ENCODE measurements at places on chromosomes 7 and 10. TPM values are rescaled to one million over a fixed set of nuclear protein-coding genes. Genes with fewer than 3 reads are reported as not detected.

DNA sequence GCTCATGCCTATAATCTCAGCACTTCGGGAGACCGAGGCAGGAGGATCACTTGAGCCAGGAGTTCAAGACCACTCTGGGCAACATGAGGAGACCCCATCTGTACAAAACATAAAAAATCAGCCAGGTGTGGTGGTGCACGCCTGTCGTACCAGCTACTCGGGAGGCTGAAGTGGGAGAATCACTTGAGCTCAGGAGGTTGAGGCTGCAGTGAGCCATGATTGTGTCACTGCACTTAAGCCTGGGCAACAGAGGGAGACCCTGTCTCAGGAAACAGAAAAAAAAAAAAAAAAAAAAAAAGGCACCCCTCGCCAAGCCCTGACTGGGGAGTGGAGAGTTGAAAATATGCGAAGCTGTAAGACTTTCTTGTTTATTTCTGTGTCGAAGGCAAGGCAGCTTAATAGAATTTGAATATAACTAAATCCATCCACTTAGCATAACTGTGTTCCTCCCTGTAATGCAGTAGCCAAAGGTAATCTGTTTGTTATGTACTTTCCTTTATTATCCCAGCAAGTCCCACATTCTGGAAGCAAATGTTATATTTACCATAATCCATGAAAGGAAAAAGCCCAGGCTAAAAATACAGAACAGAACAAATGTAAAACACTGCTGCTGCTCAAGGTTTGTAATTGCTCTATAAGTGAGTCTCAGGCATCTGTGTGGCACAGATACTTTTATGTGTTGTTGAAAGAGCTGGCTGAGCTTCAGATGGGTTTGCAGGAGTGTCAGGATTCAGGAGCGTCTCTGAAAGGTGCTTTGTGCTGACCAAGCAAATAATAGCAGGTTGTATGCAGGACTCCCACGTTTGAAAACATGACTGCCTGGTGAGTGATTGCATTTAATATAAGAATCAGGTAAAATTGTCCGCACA, 127.2 kb downstream of the CELF2 start:
- H3K27ac ChIP-seq = no peak overlapping the region
- H3K36me3 ChIP-seq = peaks cover 10% of the 10 kb centered on the region

GRCh38 chr7:127718340-127718679, 66.3 kb downstream of the SND1 start:
- no peaks in the 10 kb centered on the region for H3K27me3 ChIP-seq
- no peaks in the 10 kb centered on the region for H3K4me1 ChIP-seq
- no peak for DNase-seq
- no peak overlapping the region for H3K27ac ChIP-seq

GRCh38 chr10:110746254-110746826, 102.2 kb downstream of the RBM20 start:
- no peak overlapping the region for H3K4me3 ChIP-seq
- no peaks in the 10 kb centered on the region for H3K27me3 ChIP-seq
- H3K36me3 ChIP-seq = peaks cover 5% of the 10 kb centered on the region
- DNase-seq = peak; percentile 87
- no peak overlapping the region for H3K27ac ChIP-seq
- no peaks in the 10 kb centered on the region for H3K4me1 ChIP-seq

- no peaks in the 10 kb centered on the region for H3K4me1 ChIP-seq
- H3K4me3 ChIP-seq = no peak overlapping the region
- no peak for DNase-seq
- H3K36me3 ChIP-seq = no peaks in the 10 kb centered on the region
These were observed 172.6 kb downstream of the FGFR2 start for GRCh38 chr10:121425623-121426022.

GRCh38 chr10:72044417-72045041, 43.8 kb downstream of the SPOCK2 start:
- H3K36me3 ChIP-seq = no peaks in the 10 kb centered on the region
- H3K27ac ChIP-seq = no peak overlapping the region
- H3K4me1 ChIP-seq = no peaks in the 10 kb centered on the region
- H3K4me3 ChIP-seq = no peak overlapping the region

DNA sequence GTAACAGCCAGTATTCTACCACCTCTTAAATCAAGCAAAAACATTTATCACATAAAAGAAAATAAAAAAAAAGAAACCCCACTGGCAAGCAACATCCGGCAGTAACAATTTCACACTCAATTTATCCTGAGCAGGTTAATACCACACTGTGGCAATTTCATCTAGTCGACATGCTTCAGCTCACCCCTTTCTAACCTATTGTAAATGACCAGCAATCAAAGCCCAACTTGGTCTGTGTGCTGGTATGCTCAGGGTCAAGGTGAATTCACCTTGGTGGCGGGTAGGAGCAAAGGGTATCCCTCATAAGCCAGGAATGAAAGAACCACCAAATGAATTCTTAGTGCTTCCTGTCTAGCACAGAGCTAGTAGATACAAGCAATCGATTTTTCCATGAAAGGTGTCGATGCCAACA, 109.1 kb upstream of the AFAP1L2 start:
- no peak overlapping the region for H3K27ac ChIP-seq
- H3K4me3 ChIP-seq = no peak overlapping the region
- H3K4me1 ChIP-seq = no peaks in the 10 kb centered on the region
- DNase-seq = no peak
- no peaks in the 10 kb centered on the region for H3K27me3 ChIP-seq

DNA sequence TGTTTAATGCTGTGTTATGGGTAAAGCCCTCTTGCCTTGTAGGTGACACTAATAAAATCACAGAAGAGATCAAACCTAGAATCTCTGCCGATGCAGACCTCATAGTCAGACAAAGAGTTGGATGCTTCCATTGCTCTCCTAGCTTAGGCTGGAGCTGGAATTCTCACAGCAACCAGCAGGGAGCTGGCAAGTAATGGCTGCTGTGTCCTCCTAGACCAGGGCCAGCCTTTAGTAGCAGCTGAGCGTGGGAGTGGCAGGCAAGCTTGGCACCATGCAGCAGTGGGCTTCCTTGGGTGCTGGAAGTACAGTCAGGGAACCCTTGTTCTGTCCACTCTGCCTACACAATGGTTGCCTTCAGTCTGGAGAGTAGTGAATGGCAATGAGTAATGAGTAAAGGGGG, 598.3 kb upstream of the GALNT17 start:
- H3K27ac ChIP-seq = no peak overlapping the region
- no peaks in the 10 kb centered on the region for H3K27me3 ChIP-seq
- no peak overlapping the region for H3K4me3 ChIP-seq
- H3K36me3 ChIP-seq = no peaks in the 10 kb centered on the region
- no peaks in the 10 kb centered on the region for H3K4me1 ChIP-seq

DNA sequence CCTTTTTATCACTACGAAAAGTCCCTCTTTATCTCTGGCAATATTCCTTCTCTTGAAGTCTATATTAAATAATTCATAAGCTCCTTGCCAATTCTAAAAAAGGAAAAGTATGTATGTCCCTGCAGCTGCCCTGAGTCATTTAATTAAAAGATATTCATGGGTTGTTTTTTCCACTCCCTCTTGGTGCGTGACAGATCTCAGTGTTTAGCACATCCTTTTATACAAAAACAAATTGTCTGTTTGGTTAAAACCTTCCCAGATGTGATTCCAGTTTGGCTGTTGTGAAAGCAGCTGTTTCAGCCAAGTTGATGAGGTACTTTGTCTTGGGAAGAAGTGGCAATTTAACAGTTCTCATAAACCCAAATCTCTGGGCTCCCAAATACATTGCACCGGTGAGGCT, 33.8 kb upstream of the PRLHR start:
- no peaks in the 10 kb centered on the region for H3K27me3 ChIP-seq
- H3K36me3 ChIP-seq = no peaks in the 10 kb centered on the region
- H3K4me3 ChIP-seq = no peak overlapping the region
- DNase-seq = no peak

GRCh38 chr10:52777414-52777813, 4.8 kb upstream of the MBL2 start:
- no peak for DNase-seq
- no peaks in the 10 kb centered on the region for H3K27me3 ChIP-seq
- H3K27ac ChIP-seq = no peak overlapping the region
- H3K36me3 ChIP-seq = no peaks in the 10 kb centered on the region
- H3K4me1 ChIP-seq = no peaks in the 10 kb centered on the region

- H3K4me3 ChIP-seq = no peak overlapping the region
- no peaks in the 10 kb centered on the region for H3K36me3 ChIP-seq
- DNase-seq = peak; percentile 8
- no peaks in the 10 kb centered on the region for H3K27me3 ChIP-seq
- no peak overlapping the region for H3K27ac ChIP-seq
These were observed 172.7 kb downstream of the PTEN start for GRCh38 chr10:88036126-88036525.

DNA sequence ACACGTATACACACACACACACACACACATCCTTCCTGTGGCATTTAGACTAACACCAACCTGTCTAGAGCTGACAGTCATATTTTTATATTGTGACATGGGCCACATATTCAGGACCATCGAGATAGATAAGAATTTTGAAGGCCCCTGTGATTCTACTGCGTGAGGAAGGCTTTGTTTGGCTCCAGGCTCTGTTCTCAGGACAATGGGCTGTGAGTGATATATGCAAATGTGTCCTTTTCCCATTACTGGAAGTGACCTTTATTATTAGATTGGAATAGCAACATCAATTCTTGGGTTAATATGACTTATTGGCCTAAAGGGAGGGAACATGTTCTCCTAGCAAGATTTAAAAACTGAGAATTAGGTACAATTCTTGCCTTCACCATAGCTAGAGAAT, 156.1 kb downstream of the SPAG6 start:
- H3K4me3 ChIP-seq = no peak overlapping the region
- no peak for DNase-seq
- 0 out of 2 replicates have a peak, but pooled peaks cover 4% of the 10 kb centered on the region for H3K4me1 ChIP-seq
- H3K27ac ChIP-seq = no peak overlapping the region
- H3K36me3 ChIP-seq = no peaks in the 10 kb centered on the region

DNA sequence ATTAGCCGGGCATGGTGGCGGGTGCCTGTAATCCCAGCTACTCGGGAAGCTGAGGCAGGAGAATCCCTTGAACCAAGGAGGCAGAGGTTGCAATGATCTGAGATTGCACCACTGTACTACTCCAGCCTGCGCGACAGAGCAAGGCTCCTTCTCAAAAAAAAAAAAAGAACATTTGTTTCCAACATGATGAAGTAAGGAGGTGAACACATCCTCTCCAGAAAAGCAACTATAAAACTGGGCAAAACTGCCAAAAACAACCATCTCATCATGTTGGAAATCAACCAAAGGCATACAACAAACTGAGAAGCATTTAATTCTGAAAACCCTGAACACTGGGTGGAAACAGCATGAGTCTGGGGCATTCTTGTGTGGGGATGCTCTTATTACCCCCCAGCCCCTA, 14.3 kb downstream of the PRTFDC1 start:
- no peak overlapping the region for H3K27ac ChIP-seq
- no peak overlapping the region for H3K4me3 ChIP-seq
- H3K27me3 ChIP-seq = no peaks in the 10 kb centered on the region
- H3K36me3 ChIP-seq = no peaks in the 10 kb centered on the region
- H3K4me1 ChIP-seq = no peaks in the 10 kb centered on the region

- no peaks in the 10 kb centered on the region for H3K27me3 ChIP-seq
- H3K36me3 ChIP-seq = no peaks in the 10 kb centered on the region
- H3K4me1 ChIP-seq = no peaks in the 10 kb centered on the region
- H3K4me3 ChIP-seq = no peak overlapping the region
- DNase-seq = no peak
These were observed 48.8 kb upstream of the CHST15 start for GRCh38 chr10:124142006-124142739.

GRCh38 chr7:143318661-143319060, 2.8 kb downstream of the CLCN1 start:
- no peak overlapping the region for H3K4me3 ChIP-seq
- H3K27ac ChIP-seq = no peak overlapping the region
- H3K27me3 ChIP-seq = no peaks in the 10 kb centered on the region
- no peaks in the 10 kb centered on the region for H3K4me1 ChIP-seq

DNA sequence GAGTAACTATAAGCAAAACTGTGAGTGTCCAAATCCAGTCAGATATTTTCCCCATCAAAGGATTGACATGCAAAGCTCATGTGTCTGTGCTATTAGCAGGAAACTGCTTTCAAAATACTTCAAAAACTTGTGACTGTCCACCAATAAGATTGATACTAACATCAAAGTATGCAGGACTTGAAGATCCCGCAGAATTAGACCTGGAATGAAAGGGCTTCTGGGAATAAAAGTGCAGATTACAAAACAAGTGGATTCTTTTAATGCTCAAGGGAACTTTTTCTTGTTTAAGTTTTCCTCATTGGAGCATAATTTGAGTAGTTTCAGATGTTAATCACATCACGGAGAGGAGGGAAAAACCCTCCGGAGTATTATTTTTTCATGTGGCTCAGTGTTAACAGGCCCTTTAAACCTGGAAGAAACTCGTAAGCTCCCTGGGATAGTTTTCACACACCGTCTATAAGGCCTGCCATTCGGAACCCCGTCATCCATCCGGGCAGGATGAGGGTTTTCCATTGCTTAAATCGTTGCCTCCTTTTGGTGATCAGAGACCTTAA, 33.9 kb upstream of the MKX start:
- DNase-seq = no peak
- H3K27me3 ChIP-seq = no peaks in the 10 kb centered on the region

GRCh38 chr10:34710391-34710751, 104.7 kb downstream of the PARD3 start:
- no peaks in the 10 kb centered on the region for H3K36me3 ChIP-seq
- DNase-seq = no peak
- no peak overlapping the region for H3K4me3 ChIP-seq
- H3K27me3 ChIP-seq = no peaks in the 10 kb centered on the region

DNA sequence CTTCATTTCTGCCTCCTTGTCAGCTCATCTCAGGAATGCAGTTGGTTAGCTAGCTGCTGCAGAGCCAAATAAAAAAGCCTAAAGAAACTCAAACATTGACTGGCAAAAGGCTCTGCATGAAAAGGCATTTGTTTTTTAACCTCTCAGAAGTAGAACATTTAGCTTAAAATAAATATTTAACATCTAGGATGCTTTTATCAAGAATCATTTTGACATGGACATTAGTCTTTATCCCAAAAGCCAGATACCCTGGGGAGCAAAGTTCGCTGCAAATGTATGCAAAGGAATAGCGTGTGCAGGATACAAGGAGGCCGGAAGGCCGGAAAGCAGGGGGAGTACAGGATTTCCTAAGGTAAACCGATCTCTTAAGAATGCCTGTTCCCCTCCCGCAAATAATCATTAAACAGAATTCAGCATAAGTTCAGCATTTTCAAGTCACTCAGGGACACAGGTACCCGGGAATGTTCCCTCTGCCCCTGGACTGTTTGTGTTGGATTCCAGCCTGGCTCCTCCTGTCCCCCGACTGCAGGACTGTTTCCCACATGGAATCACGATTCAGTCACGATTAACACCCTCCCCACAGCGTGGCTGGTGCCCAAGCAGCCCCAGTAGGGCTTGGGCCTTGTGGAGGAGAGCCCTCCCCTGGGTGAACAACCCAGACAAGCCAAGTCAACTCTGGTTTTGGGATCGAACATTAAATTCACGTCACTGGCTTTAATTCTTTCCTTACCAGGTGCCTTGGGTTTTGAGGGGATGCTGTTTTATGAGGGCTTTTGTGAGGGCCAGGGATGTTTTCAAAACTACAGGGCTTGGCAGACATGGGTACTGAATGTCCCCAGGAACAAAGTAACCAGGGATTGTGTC, 97.8 kb downstream of the HIPK2 start:
- H3K4me3 ChIP-seq = no peak overlapping the region
- no peaks in the 10 kb centered on the region for H3K27me3 ChIP-seq
- H3K27ac ChIP-seq = no peak overlapping the region
- no peaks in the 10 kb centered on the region for H3K4me1 ChIP-seq
- DNase-seq = no peak

The C10orf67 gene
- total RNA-seq = 0.15 TPM

The FANK1 gene
- 0.42 TPM for total RNA-seq

The NPY gene
- 1.8 TPM for total RNA-seq

The C10orf90 gene
- total RNA-seq = 0.12 TPM

The HMX3 gene
- 0.12 TPM for total RNA-seq

The EVX1 gene
- not detected for total RNA-seq

The SLC18A3 gene
- total RNA-seq = not detected

Data from SJCRH30 (cell line).